ENCODE measurements at places on chromosomes 16 and 17. TPM values are rescaled to one million over a fixed set of nuclear protein-coding genes. Genes with fewer than 3 reads are reported as not detected.

The AATF gene
- total RNA-seq, result 121 TPM

The CRYM gene
- total RNA-seq, result 2.1 TPM

The MYH1 gene
- not detected for total RNA-seq

The AANAT gene
- total RNA-seq, result 0.48 TPM

The MINK1 gene
- 62.1 TPM for total RNA-seq

The CNGB1 gene
- 0.49 TPM for total RNA-seq

The ZG16B gene
- total RNA-seq, result 0.62 TPM

The SLC13A2 gene
- total RNA-seq, result 0.15 TPM

The MYH13 gene
- total RNA-seq, result not detected

The SLC6A2 gene
- not detected for total RNA-seq

The TNFRSF17 gene
- not detected for total RNA-seq

The C16orf86 gene
- total RNA-seq, result not detected

The ARHGAP23 gene
- 52.1 TPM for total RNA-seq

The NPIPB9 gene
- 2.5 TPM for total RNA-seq

The SLC52A1 gene
- 0.80 TPM for total RNA-seq

The EPOP gene
- total RNA-seq, result 11.1 TPM

The DNAI2 gene
- not detected for total RNA-seq

The CACNG5 gene
- not detected for total RNA-seq

The ESRP2 gene
- 0.13 TPM for total RNA-seq

The SAMD14 gene
- total RNA-seq, result 0.50 TPM

The TVP23A gene
- total RNA-seq, result 0.07 TPM

The OR1A1 gene
- total RNA-seq, result not detected

The FOXC2 gene
- 4.9 TPM for total RNA-seq

The NMT1 gene
- total RNA-seq, result 174 TPM

The PSMD12 gene
- 99.7 TPM for total RNA-seq

The CAPNS2 gene
- not detected for total RNA-seq

The METTL23 gene
- total RNA-seq, result 59.1 TPM

The CCDC40 gene
- 7.3 TPM for total RNA-seq

The KRT20 gene
- 0.45 TPM for total RNA-seq

The NPIPB13 gene
- total RNA-seq, result 3.2 TPM

The LYRM9 gene
- 1.9 TPM for total RNA-seq

The CAMKK1 gene
- total RNA-seq, result 24.9 TPM

The KRTAP2-3 gene
- total RNA-seq, result not detected

The LPO gene
- total RNA-seq, result not detected

The TMEM98 gene
- total RNA-seq, result 46.5 TPM

The ITGAD gene
- 0.16 TPM for total RNA-seq

The AFMID gene
- 38.7 TPM for total RNA-seq

The KRT25 gene
- not detected for total RNA-seq

The PVALEF gene
- not detected for total RNA-seq

The VAC14 gene
- 39.1 TPM for total RNA-seq

The KRT33B gene
- total RNA-seq, result not detected

The ICAM2 gene
- total RNA-seq, result not detected

The MT1F gene
- 29.3 TPM for total RNA-seq

The PTX4 gene
- total RNA-seq, result not detected

The ATP2C2 gene
- 0.10 TPM for total RNA-seq

The CACNA1H gene
- 15.9 TPM for total RNA-seq

The TP53TG3C gene
- not detected for total RNA-seq

The OR3A2 gene
- not detected for total RNA-seq

The ZDHHC1 gene
- total RNA-seq, result 7.1 TPM

The TP53TG3 gene
- 0.66 TPM for total RNA-seq

The GRB7 gene
- total RNA-seq, result 4.8 TPM

The CMC2 gene
- total RNA-seq, result 128 TPM

The RRAD gene
- total RNA-seq, result 39.4 TPM

The MEFV gene
- total RNA-seq, result 0.12 TPM
